B cell (primary cell): ENCODE measurements at places on chromosomes 16 and 17.
A peak's percentile ranks its signal among the peaks of the same experiment; 100 is the strongest.

- DNase-seq = peak; percentile 39
Observed at GRCh38 chr17:40555296-40556190, 9.7 kb downstream of the CCR7 start.

DNA sequence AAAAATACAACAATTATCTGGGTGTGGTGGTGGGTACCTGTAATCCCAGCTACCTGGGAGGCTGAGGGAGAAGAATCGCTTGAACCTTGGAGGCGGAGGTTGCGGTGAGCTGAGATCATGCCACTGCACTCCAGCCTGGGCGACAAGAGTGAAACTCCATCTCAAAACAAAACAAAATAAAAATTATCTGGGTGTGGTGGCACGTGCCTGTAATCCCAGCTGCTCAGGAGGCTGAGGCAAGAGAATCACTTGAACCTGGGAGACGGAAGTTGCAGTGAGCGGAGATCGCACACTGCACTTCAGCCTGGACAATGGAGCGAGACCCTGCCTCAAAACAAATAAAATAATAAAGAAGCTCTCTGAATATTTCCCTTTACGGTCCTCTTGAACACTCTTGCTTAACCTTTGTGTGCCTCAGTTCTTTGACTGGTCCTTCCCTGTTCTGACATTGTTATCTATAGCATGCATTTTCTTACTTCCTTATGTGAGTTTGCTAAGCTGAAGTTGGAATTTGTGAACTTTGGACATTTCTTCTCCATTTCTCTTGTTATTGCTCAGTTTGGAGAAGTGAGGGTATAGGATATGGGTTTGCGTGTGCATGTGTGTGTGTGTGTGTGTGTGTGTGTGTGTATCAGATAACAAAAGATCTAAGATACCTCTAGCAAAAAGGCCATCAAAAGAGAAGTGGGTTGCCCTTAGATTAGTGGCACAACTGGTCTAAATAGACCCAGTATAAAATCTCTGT, 29.7 kb upstream of the WSB1 start:
- no peak for DNase-seq

DNA sequence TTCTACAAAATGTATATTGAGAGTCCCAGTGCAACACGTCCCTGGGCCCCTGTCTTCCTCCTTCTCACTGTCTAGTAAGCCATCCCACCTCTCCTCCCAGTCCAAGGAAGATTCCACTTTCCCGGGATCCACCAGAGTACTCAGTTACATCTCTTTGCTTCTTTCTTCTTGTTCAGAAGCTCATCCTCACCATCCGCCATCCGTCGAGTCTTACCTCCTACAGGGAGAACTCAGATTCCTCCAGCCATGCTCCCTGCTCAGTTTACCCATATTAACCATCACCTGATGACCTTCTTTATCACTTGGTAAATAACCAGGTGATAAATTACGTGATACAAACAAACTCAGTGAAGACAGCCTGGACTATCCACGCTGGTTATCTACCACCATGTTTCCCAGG, 57.1 kb downstream of the CYTH1 start:
- DNase-seq = no peak

- no peak for DNase-seq
Observed at GRCh38 chr16:81106826-81107503, 10.8 kb upstream of the GCSH start.

GRCh38 chr17:30352240-30352814, 18.5 kb upstream of the TMIGD1 start:
- DNase-seq = no peak

GRCh38 chr17:60398227-60398959, 6.5 kb upstream of the USP32 start:
- peak; percentile 93 for DNase-seq
